EL (cell line): ENCODE measurements at places on chromosomes 3 and 15.

DNA sequence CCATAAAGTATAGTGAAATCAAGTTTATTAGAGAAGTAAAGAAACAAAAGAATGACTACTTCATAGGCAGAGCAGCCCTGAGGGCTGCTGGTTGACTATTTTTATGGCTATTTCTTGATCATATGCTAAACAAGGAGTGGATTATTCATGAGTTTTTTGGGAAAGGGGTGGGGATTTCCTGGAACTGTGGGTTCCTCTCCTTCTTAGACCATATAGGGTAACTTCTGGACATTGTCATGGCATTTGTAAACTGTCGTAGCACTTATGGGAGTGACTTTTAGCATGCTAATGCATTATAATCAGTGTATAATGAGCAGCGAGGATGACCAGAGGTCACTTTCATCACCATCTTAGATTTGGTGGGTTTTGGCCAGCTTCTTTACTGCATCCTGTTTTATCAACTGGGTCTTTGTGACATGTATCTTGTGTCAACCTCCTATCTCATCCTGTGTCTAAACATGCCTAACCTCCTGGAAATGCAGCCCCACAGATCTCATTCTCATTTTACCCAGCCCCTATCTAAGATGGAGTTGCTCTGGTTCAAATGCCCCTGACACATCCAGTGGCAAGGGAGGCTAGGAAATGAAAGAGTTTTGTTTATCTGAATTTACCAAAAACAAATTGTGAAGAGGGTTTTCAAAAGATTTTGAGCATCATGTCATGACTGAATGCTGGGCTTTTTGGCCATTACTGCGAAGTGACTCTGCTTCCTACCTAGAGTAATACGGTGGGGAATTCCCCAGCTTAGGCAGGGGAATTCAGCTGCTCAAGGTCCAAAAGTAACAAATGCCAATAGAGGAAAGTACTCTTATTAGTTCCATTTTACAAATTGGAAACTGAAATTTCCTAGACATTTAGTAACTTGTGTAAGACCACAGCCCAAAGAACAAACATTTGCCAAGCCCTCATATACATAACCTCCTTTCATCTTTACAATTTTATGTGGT is 6.2 kb upstream of the SPSB4 start:
- DNase-seq: no peak

GRCh38 chr3:183796372-183796771 is 29.0 kb downstream of the MAP6D1 start:
- no peak for DNase-seq

GRCh38 chr15:78203346-78204225 is 30.8 kb downstream of the ACSBG1 start:
- DNase-seq: no peak

DNA sequence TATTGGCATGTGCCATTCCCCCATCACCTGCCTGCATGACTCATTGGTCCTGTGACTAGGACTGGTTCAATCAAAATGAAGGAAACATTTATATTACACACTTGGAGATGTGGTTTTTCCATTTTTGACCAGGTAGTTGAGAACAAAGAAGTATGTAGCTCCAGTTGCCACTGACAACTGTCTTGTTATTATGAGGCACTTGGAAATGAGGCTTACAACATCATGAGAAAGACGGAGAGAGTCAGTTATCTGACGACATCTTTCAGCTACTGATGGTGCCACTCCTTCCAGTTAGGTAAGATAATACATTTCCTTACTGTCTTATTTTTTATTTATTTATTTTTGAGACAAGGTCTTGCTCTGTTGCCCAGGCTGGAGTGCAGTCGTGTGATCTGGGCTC is 21.8 kb upstream of the PROK2 start:
- no peak for DNase-seq

- DNase-seq: no peak
Observed at GRCh38 chr3:72095521-72095920, 310.6 kb upstream of the PROK2 start.

DNA sequence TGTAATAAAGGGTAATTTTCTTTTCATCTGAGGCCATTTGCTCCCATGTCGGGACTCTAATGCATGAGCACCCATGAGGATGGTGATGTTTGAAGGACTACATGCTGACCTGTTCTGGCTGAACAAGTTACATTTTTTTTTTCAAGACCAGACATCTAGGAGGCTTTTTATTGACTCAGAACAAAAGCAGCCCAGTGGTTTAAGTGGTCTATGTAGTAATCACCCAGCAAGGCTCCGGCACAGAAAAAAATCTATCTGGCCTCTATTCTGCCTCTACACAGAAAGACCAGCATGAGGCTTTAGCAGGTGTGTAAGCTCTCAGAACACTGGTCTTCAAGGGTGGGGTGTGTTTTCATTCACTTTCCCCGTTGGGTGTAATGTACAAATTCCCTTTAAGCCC is 95.1 kb upstream of the ZBED2 start:
- peak; percentile 83 for DNase-seq

GRCh38 chr3:87461443-87461842 is 185.1 kb upstream of the POU1F1 start:
- no peak for DNase-seq

GRCh38 chr3:399647-400046 is 203.1 kb downstream of the CHL1 start:
- no peak for DNase-seq

GRCh38 chr3:21654241-21654640 is 96.8 kb downstream of the ZNF385D start:
- DNase-seq: no peak

DNA sequence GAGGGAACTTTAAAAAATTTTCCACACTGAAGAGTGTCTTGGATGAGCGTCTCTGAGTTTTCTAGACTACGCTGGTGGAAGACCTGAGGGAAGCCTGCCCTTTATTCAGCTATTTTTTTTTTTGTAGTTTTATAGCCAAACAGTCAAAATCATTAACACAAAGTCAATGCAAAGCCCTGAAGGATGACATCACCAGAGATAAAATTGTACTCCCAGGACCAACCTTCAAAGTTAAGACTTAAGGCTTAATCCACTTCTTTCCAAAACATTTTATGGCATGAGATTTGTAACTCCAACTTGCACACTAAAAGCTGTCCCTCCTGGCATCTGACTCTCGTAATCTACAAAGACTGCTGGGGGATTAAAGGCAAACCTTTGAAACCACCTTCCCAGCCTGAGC is 263.4 kb upstream of the LYSMD4 start:
- DNase-seq: no peak
